Hematopoietic multipotent progenitor cell treated with erythropoietin and hydrocortisone succinate and interleukin-3 and kit ligand, for 17 days (in vitro differentiated cells): ENCODE measurements at places on chromosomes 1 and 21.

DNA sequence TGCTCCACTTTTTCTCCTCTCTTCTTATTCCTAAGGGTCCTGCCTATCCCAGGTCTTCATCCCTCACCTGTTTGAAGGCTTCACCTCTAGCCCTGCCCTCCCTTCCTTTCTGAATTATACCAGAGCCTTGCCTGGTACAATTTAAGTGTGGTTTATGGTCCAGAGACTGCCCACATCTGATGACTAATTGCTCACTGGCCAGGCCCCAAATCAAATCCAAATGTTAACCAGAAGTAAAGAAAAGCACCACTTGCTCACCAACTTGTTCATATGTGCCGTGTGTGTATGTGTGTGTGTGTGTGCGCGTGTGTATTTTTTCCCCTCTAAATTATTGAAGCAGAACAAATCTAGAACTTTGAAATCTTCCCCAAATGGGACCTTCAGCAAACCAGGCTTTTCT lies 26.4 kb downstream of the MYOM3 start:
- no peak for DNase-seq

GRCh38 chr1:49397086-49397485 lies 620.4 kb upstream of the BEND5 start:
- DNase-seq: no peak

DNA sequence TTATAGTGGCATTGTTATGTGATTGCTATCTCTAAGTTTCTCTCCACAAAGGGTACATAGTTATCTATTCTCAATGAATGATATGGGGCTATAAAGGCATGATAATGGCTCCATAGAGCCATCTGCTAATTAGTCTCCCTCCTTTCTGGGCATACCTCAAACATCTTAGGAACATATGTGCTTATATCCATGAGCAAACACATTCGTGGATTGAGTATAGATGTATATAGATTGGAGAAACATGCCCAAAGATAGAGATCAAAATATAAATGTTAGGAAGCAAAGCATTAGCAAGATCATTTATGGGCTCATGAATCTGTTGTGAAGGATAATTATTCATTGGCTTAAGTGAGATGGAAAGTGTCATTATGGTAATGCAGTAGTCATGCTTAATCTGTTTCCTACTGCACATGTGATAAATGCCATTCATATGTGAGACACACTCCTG lies 155.8 kb upstream of the UBE2U start:
- no peak for DNase-seq

DNA sequence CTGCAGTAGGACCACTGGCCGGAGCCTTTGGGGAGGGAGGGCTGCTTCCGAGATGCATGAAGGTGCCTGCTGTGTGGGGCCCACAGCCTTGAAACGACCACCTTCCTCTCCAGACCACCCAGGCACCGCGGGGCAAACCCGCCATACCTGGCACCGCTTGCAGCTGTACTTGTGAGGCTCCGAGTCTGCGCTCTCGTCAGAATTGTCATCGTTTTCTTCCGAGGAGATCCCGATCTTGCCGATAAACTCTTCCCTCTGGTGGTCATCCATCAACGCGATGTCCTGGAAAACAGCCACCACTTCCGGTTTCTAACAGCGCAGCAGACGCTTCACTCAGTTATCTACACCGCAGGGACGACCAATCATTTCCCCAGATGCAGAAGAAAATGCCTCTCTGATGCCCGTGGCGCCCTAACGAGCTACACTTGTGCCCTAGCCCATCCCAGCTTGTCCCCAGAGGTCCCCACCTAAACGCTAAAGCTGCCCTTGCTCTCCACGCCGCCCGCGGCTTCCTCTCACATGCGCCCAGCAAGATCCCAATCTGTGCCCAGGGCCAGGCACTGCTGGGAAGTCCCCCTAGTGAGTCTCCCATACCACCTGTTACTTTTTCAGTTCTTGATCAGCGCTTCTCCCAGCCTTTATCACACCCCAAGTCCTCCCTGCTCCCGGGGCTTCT lies 55.0 kb upstream of the RIPK4 start:
- DNase-seq: no peak

DNA sequence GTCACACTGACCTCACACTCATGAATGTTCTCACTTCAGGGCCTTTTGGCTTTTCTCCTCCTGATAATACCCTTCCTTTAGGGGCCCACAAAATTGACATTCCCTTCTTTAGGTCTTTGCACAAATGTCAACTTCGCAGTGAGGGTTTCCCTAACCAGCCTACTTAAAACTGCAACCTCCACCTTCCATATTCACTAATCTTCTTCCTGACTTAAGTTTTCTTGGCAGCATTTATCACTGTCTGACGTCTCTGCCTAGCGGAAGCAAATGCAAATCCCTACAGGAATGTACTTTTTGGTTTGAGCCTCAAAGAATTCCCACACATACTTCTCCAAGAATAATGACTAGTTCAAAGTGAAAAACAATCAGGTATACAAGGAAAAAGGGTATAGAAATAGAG lies 32.8 kb downstream of the INTS7 start:
- no peak for DNase-seq

- no peak for DNase-seq
These were observed 227.4 kb downstream of the SDCCAG8 start for GRCh38 chr1:243483071-243483771.

- no peak for DNase-seq
These were observed 1668.3 kb downstream of the PLA2G4A start for GRCh38 chr1:188497020-188497419.

DNA sequence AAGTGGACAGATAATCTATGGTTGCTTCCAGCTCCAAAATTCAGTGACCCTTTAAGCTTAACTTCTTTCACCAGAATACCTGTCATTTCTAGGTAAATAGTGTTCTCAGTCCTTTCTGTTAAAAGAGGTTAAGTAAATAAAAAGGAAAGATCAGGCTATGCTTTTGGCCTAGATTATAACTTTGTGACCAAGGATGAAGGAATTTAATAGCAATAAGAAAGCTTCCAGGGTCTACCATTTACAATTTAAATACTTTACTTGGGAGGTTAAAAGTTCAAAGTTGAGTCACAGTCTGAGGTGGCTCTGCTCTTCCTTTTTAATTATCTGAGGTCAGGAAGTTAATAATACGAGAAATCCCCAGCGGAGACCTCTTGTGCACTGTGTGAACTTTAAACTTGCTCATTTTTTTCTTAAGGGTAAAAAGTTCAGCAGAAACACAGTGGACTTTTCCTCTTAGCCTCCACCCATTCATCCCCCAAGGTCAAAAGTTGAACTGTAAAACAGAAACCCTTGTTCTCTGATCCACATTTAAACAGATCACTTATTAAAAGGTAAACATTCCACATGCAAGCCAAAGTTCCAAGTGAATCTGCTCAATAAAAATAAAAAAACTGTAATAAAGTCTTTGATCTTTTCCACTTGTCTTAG lies 187.1 kb downstream of the NRIP1 start:
- DNase-seq: no peak

- no peak for DNase-seq
These were observed 153.6 kb downstream of the CNIH3 start for GRCh38 chr1:224769452-224770335.

DNA sequence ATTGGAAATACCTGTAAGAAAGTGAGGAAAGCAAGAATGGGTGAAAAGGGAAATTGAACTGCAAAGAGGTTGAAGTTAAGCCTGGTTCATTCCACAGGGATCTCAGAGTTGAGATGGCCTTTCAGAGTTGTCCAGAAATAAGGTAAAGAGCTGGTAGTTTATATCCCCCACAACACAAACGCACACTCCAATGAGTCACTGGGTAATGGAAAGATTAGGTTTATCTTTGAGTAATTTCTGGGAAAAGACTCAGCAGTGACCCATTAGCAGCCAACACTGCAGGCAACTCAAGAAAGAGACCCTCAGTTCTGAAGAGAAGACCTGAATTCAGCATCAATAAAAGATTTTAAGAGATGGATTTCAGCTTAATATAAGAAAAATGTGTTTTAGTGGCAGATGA lies 485.5 kb downstream of the PTPRC start:
- no peak for DNase-seq

DNA sequence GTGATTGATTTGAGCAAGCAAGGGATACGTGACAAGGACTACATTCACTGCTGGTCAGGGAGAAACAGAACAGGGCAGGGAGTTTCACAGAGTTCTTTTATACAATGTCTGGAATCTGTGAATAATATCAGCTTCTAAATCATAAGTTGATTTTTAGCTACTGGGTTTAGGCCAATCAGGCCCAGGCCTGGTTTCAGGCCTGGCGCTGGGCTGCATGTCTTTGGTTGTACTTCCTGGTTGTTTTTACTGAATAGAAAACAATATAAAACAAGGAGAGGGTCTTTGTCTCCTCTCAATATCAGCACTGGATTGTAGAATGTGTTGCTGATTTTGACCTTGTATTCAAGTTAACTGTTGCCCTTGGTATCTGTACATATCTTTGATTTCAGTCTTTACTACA lies 865 bp upstream of the AMY2A start:
- no peak for DNase-seq
